Common myeloid progenitor, CD34-positive (primary cell): ENCODE measurements at places on chromosomes 12 and 14.

DNA sequence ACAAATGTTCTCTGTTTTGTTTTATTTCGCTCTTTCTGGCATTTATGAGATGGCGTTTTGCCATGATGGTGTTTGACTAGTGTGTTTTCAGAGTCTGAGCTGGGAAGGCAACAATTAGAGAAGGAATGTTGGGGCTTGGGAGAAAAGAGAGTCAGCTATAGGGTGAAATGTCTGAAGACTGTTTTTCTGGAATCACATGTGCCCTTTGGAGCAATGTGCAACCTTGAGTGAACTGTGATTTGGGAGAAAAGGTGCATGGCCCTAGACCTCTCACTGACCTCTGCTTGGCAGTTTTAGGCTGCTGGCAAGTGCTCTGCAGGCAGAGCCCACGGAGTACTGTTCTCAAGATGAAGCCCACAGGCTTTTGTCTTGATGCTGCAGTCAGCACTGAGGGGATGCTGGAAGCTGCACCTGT is 379.9 kb upstream of the PDE3A start:
- no peak for DNase-seq

GRCh38 chr12:5909560-5909959 is 35.5 kb downstream of the ANO2 start:
- no peak for DNase-seq

- peak; percentile 82 for DNase-seq
These were observed 29.8 kb upstream of the CDKN3 start for GRCh38 chr14:54366736-54367735.

- DNase-seq: no peak
These were observed 997.4 kb downstream of the FLRT2 start for GRCh38 chr14:86527312-86527711.

GRCh38 chr14:53807542-53807941 is 149.1 kb downstream of the BMP4 start:
- DNase-seq: no peak

DNA sequence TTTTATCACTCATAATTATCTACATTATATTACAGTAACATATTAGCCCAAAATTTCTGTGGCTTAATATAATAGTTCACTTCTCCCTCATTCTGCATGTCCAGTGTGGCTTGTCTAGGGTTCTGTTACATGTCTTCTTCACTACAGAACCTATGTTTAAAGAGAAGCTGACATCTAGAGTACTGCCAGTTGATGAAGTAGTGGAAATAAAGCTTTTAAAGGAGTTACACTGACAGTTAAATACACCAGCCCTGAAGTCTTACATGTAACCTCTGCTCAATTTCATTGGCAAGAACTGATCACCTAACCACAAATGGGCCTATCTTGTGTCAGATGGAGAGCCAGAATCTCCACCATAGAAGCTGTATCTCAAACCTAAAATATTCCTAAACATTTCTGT is 32.9 kb downstream of the RPS6KA5 start:
- no peak for DNase-seq

DNA sequence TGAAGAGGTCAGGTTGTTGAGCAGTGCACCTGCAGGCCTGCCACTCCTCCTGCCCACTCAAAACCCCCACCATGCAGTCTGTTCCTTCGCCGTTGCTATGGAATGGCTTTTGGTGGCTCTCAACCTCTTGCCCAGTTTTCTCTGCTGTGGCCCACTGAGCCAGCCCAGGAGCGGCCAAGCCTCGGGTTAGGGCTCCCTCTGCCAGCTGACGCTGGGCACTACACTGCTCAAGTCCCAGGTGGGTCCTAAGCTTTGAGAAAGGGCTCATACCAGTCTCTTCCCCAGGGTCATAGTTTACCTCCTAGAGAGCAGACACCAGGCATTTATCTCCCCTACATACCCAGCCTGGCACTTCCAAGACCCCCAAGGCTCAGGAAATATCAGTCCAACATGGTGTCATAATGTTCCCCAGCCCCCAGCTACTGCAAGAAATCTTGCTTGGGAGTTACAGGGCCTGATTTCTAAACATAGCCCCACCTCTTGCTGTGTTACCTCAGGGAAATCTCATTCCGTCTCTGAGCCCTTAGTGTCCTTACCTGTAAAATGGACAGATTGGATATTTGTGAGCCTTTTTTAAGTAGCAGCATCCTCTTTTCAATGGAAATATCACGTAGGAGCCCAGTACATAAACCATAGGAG is 59.4 kb downstream of the TSPAN11 start:
- peak; percentile 54 for DNase-seq

DNA sequence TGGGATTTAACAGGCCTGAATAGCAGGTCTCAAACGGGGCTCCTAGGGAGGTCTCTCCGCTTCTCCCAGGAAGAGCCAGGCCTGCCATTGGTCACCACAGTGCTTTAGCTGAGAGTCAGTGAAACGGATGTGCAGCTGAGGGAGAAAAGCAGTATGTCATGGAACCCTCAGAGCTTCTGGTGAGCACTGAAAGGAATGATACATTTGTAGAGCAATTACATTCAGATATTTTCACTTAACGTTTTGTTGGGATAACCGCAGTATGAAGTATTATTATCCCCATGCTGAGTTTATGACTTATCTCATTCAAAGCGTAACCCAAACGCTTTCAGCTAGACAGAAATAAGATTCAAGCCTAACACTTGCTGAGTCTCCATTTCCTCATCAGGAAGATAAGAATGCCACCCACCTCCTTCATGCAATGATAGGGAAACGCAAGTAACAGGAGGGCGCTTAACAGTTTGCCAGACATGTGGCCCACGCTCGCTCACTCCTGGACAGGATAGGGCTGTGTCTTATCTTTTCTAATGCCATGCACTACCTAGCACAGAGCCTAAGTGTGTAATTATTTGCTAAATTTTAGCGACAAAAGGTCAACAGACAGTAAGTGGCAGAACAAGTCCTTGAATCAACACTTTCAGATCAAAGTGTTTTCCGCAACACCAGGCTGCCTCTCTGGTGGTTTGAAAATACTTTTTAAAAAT is 28.2 kb downstream of the DAD1 start:
- peak; percentile 35 for DNase-seq

GRCh38 chr12:101302741-101303140 is 22.8 kb downstream of the UTP20 start:
- no peak for DNase-seq

GRCh38 chr12:5593086-5593485 is 161.2 kb downstream of the NTF3 start:
- DNase-seq: peak; percentile 70

DNA sequence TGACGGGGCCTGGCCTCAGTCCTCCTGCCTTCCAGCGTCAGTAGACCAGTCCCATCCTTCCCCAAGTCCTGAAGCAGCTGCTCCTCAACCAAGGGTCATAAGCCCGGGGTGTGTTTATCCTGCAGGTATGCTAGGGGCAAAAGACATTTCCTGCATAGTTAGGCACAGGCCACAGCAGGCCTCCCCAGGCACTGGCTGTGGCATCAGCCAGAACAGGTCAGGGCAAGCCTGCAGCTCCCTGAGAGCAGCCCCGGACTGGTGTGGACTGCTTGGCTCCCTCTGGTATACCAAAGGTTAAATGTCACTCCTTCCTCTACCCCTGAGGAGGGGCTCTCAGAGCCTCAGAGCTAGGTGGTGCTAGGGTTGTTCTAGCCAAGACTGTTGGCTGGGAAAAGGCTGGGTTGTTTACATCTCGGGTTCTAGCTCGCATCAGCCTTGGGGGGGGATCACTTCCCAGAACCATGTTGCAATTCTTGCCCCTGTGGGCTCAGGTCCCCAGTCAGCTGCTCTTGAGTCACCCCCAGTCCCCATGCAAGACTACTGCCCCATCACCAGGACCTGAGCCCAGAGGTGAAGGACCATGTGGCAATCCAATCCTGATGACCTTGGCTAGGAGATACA is 2.9 kb downstream of the MMP14 start:
- no peak for DNase-seq

GRCh38 chr12:110658878-110659277 is 30.0 kb downstream of the HVCN1 start:
- DNase-seq: no peak

- peak; percentile 59 for DNase-seq
These were observed 169.9 kb upstream of the HIF1A start for GRCh38 chr14:61525293-61526011.

DNA sequence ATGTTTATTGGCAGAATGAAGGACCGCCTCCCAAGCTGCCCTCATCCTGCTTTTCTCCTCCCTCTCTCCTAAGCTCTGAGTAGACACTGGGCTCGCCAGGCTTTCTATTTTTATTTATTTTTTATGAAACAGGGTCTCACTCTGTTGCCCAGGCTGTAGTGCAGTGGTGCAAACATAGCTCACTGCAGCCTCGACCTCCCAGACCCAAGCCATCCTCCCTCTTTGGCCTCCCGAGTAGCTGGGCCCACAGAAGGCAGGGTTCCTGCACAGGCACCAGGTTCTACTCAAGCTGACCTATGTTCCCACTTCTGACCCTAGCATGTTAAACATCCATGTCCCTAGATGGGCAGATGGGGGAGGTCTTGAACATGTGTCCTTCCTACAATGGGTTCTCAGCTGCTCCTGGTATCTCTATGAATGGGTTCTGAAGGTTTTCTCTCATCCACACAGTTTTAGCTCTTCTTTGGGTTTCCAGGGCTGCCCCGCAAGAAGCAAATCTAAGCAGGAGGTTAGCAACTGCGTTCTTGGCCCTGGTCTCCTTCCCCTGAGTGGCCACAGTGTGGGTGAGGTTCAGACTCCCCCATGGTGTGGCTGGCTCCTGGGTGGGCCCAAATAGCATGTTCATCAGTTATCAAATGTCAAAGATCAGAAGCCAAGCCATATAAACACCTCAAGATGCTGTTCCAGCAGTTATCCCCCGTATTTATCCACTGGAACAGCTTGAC is 167.3 kb downstream of the ZFP36L1 start:
- DNase-seq: no peak

- DNase-seq: no peak
These were observed 333.1 kb downstream of the FUT8 start for GRCh38 chr14:65745396-65746190.

- no peak for DNase-seq
These were observed 2.4 kb downstream of the E2F7 start for GRCh38 chr12:77062846-77063461.

DNA sequence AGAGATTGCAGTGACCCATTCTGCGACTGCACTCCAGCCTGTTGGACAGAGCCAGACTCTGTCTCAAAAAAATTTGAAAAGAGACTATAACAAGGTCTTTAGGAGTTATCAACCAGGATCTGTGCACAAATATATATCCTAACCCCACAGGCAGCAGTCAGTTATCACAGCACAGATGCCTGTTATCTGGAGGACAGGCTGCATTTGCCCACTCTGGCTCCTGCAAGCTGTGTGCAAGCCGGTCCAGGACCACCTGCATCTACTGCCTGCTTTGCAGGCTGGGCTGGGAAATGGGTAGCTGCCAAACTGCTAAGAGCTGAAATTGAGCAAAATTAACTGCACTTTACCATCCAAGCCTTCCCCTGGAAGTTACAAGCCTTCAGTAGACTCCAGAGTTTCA is 21.4 kb upstream of the RCOR1 start:
- DNase-seq: peak; percentile 21

DNA sequence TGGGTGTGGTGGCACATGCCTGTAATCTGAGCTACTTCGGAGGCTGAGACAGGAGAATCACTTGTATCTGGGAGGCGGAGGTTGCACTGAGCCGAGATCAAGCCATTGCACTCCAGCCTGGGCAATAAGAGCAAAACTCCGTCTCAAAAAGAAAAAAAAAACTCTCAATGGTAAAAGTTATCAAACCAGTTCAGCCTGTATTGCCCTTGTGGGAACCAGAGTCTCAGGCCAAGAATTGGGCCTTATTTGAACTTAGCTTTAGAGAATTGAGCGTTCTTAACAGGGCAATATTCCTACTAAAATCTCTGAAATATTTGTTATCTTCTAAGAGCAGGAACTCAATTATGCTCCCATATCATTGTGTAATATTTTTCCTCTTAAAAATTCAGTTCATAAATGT is 7.7 kb upstream of the MDM2 start:
- no peak for DNase-seq

GRCh38 chr12:78241446-78241845 is 410.8 kb downstream of the NAV3 start:
- no peak for DNase-seq

DNA sequence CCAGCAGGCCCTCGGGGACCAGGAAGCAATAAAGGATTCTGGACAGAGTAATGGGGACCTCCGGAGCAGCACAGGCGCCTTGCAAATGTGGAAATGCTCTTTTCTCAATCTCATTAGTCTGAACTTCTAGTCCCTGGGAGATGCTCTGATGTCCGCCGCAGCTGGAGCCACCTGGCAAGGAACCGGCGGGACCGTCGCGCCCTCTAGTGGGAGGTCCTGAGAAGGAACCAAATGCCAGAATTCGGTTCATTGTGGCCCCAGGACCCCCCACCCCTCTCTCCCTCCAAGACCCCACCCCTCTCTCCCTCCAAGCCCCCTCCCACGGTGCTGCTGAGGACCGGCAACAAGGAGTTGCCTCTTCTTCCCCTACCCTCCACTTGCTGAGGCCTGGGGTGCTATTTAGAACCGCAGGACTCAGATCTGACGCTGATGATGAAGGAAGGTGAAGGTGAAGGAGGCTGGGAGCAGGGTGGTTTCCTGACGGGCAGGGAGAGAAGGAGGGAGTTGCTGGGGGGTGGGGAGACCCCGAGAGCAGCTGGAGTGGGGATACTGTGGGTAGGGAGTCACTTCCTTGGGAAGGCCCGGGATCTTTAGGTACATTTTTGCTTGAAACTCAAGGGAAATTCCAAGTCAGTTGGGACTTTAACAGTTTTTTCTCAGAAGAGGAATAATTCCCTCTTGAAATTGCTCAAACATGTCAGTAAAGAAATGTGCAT is 42.5 kb downstream of the SMIM41 start:
- peak; percentile 63 for DNase-seq

DNA sequence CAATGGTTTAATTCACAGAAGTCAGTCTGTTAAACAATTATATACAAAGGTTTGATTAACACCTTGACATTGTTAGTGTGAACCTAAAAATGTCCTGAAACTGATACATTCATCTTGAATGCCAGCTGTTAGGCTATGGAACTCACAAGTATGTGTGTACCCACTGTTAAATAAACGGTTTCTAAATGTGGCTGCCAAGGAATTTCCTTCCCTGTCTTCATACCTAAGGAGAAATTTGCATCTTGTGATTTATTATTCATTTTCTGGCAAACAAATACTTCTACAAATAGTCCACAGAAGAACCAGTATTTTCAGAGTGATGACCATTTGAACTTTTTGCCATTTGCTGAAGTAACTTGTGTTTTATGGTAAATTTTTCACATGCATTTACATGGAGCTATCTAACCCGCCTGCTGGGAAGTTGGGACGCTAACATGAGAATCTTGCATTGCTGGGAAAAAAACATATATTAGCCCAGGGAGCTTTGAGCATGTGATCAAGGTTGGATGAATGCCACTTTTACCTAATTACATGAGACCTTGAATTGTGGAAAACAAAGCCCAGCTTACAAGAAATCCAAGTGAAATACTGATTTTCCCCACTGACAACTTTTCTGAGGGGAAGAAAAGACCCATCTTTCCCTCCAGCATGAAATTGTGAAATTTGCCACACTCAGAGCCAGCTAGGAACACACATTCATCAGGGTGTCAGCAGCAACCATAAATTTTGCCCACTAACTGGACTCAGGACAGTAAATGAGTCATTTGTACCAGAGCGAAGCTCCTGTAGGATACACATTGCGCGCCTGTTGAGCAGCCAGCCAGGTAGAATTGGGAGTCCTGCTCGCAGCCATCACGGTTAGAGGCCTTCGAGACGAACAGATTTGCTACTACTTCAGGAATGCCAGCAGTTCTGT is 118.0 kb downstream of the KICS2 start:
- DNase-seq: no peak
